ENCODE measurements at places on chromosomes 11 and 22. TPM values are rescaled to one million over a fixed set of nuclear protein-coding genes. Genes with fewer than 3 reads are reported as not detected.

- no peaks in the 10 kb centered on the region for H3K4me1 ChIP-seq
- H3K27ac ChIP-seq: no peak overlapping the region
- H3K4me3 ChIP-seq: no peak overlapping the region
- peak; percentile 30 for DNase-seq
- H3K36me3 ChIP-seq: no peaks in the 10 kb centered on the region
Observed at GRCh38 chr22:25357606-25358420, 138.4 kb downstream of the CRYBB2 start.

- H3K4me3 ChIP-seq: no peak overlapping the region
- no peaks in the 10 kb centered on the region for H3K27me3 ChIP-seq
- H3K27ac ChIP-seq: no peak overlapping the region
- no peaks in the 10 kb centered on the region for H3K4me1 ChIP-seq
Observed at GRCh38 chr11:2685566-2686359, 14.0 kb downstream of the KCNQ1OT1 start.

GRCh38 chr11:46452918-46453517 lies 61.4 kb upstream of the CHRM4 start:
- no peak overlapping the region for H3K4me3 ChIP-seq
- no peaks in the 10 kb centered on the region for H3K36me3 ChIP-seq
- no peak for DNase-seq

DNA sequence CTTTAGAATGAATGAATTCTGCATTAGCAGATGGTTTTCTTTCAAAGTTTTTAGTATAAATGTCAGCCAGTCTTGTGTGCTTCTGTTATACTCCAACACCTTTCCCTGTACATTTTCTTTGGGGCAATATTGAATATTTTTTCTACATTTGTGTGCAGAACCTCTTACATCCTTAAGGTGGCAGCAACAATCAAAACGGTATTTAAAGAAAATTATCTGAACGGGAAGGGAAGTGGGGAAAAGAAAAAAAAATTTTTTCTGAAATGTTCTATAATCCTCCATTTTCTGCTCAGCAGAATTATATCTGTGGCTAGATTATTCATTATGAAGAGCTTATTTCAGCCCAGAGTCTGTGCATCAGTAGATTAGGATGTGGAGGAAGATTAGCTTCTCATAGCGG lies 347.3 kb upstream of the RAG2 start:
- no peaks in the 10 kb centered on the region for H3K27me3 ChIP-seq
- no peak overlapping the region for H3K27ac ChIP-seq
- no peaks in the 10 kb centered on the region for H3K36me3 ChIP-seq

DNA sequence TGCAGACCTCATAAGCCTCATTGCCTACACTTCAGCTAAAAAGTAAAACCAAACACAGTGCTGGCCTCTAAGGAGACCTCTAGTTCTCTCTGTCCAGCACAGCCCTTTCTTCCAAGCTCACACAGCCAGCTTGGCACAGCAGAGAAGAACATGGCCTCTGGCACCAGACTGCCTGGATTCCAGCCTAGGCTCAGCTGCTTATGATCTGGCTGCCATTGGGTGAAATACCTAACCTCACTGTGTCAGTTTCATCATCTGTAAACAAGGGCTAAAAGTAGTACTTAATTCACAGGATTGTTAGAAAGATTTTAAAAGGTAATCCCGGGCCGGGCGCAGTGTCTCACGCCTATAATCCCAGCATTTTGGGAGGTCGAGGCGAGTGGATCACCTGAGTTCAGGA lies 9.9 kb upstream of the ACER3 start:
- no peaks in the 10 kb centered on the region for H3K36me3 ChIP-seq
- DNase-seq: peak; percentile 66
- H3K4me3 ChIP-seq: no peak overlapping the region

Gene MARK2
- 22.3 TPM for total RNA-seq

Gene ANKRD42
- total RNA-seq: 17.4 TPM
